ENCODE measurements at places on chromosomes 11 and 22.

GRCh38 chr11:115996808-115997188, 492.6 kb upstream of the CADM1 start:
- no peak for DNase-seq

DNA sequence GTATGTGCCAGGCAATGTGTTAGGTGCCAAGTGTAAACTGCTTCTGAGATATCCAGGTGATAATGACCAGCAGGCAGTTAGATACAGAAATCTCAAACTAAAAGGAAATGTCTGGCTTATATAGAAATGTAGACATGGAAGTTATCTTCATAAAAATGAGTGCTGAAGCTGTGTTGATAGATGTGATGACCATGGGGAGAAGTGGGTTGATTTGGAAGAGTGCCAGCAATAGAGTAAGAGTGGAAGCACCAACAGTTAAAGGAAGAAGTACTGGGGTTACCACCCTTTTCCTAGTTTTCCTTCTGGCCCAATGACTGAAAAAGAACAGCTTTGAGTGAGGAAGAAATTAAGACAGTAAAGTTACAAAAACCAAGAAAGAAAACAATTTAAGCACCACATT, 68.5 kb downstream of the C2CD3 start:
- DNase-seq = no peak

GRCh38 chr11:12094872-12095800, 15.3 kb upstream of the MICAL2 start:
- peak; percentile 34 for DNase-seq

- DNase-seq = no peak
These were observed 31.5 kb upstream of the SLC22A12 start for GRCh38 chr11:64559351-64560138.

DNA sequence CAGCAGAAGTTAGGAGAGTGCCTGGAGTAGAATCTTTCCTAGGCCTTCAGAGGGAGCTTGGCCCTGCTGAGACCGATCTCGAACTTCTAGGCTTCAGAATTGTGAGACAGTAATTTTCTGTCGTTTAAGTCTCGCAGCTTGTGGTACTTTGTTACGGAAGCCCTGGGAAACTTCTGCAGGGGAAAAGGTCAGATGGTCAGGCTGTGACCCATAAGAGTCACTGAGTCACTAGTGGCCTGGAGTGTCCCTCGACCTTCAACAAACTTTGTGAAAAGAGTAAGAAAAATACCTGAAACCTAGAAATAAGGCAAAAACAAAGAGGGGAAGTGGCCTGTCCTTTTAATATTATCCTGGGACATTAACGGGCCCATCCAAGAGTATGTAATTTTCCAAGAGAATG, 34.6 kb downstream of the CSNK2A3 start:
- DNase-seq = no peak

DNA sequence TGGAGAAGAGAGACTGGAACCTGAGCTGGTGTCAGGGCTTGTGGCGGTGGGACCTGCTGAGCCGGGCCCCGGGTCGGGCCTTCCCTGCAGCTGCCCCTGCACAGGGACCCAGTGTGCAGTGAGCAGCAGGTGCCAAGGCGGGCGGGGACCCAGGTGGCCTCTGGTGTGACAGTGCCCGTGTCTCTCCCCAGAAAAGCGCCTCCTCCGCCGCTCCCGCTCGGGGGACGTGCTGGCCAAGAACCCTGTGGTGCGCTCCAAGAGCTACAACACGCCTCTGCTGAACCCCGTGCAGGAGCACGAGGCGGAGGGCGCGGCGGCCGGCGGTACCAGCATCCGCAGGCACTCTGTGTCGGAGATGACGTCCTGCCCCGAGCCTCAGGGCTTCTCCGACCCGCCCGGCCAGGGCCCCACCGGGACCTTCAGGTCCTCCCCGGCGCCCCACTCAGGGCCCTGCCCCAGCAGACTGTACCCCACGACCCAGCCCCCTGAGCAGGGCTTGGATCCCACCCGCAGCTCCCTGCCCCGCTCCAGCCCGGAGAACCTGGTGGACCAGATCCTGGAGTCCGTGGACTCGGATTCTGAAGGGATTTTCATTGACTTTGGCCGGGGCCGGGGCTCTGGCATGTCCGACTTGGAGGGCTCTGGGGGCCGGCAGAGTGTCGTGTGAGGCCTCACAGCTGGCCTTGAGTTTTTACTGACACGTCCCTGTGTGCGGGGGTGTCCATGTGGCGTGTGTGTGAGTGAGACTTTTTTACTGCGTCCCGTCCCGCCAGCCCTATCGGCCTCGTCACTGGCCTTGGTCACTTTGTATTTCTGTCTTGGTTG, 15.6 kb upstream of the ARHGAP8 start:
- no peak for DNase-seq

- DNase-seq = no peak
These were observed 62.7 kb upstream of the LINC01488 start for GRCh38 chr11:69418576-69419296.

DNA sequence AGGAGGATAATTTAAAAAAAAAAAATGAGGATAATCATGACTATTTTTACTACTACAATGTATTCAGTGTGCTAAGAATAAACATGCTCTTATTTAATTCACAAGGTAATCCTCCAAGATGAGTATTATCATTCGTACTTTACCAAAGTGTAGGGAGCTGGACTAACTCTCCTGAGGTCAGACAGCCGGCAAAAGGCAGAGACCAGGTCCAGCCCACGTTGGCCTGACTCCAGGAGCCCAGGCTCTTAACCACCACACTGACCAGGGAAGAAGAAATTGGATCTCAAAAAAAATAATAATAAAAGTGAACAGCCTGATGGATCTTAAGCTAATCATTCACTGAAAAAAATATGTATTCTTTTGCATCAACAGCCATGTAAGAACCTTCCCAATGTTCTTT, 25.2 kb downstream of the PLAAT3 start:
- no peak for DNase-seq

DNA sequence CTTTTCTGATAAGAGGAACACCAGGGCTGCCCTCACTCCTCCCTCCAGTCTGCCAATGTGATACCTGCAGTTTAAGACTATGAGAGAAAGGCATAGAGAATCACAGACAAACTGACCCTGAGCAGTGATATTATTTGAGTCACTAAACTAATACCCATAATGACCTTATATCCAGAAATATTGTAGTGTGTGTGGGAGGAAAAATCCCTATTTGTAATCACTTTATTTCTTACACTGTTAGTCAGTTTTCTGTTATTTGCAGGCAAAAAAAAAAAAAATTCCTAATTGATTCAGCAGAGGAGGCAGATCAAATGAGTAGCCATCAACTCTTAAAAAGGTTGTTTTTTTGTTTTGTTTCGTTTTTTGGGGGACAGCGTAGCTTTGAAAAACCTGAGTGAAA, 82.5 kb downstream of the MAML2 start:
- no peak for DNase-seq

DNA sequence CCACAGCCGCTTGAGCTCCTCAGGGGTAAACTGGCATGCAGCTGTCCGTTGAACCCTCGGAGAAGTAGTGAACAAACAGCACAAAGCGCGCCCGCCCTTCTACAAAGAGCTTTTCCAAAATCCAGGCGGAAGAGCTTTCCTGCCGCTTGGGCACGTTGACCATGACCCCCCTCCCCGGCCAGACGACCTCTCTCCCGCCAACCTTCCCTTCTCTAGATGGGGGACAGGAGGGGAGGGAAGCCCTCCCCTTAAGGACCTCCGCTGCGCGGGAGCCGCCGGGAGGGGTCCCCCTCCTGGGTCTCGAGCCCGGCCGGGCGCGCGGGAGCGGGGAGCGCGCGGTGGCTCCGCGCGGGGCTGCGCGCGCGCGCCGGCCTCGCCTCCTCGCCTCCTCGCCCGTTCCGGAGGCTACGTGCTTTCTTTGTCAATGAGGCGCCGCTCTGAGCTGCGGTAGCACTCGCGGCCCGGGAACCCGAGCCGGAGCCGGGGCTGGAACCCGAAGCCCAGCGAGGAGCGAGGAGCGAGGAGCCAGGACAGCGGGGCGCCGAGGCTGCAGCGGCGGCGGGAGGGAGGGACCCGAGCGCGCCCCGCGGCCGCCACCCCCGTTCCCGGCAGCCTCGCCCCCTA, 118.6 kb downstream of the HIPK3 start:
- no peak for DNase-seq

GRCh38 chr11:60842668-60843600, 1.0 kb downstream of the CCDC86 start:
- DNase-seq = no peak

GRCh38 chr11:23570828-23571227, 710.6 kb upstream of the CCDC179 start:
- DNase-seq = no peak

DNA sequence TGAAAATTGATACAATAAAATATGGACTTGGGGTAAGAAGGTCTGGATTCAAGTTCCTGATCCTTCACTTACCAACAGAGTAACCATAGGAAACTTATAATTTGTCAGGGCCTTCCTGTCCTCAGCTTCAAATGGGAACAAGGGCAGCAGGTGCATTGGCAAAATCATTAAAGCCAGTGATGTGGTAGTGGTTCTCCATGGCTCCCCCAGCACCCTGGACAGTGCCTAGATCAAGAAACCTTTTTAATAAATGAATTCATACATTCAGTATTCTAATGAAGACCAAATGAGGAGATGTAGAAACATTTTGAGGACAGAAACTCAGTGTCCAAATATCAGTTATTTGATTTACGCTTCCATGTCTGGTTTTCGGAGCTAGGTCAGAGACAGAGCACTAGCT, 51.1 kb downstream of the SPATA19 start:
- no peak for DNase-seq

- DNase-seq = no peak
These were observed 5.6 kb downstream of the OTOG start for GRCh38 chr11:17552392-17553248.

- no peak for DNase-seq
These were observed 276.7 kb upstream of the API5 start for GRCh38 chr11:43035086-43035485.

DNA sequence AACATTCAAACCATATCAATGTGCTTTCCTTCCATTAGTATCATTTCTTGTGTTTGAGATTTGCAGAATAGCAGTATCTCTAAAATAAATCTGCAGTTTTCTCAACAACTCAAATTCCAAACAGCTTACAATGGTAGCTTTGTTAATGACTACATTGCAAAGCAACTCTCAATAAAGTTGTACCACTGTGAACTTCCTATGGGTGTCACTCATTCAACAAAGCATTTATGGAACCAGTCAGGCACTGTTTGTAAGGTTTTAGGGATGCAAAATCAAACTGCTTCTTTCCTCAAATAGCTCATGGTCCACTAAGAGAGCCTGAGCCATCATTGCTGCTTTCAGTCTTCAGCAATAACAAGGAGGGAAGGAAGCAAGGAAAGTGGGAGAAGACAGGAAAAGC, 91.0 kb downstream of the CCDC83 start:
- DNase-seq = no peak

DNA sequence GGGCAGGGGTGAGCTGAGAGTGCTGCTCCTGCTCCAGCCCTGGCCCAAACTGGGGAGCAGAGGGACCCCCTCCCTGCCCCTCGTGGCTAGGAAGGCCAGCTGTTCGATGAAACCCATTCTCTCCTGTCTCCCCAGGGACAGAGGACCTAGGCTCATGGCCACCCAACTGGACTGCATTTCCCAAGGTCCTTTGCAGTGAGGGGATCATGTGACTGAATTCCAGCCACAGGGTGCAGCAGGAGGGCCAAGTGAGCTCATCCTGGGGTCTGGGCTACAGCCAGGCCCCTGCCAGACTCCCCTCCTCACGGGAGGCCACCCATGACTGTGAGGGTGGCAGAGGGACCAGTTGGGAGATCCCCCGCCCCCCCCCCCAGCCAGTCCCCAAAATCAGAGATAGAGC, 777.6 kb downstream of the TBC1D22A start:
- no peak for DNase-seq

GRCh38 chr22:37001826-37002225, 17.4 kb downstream of the TST start:
- no peak for DNase-seq

DNA sequence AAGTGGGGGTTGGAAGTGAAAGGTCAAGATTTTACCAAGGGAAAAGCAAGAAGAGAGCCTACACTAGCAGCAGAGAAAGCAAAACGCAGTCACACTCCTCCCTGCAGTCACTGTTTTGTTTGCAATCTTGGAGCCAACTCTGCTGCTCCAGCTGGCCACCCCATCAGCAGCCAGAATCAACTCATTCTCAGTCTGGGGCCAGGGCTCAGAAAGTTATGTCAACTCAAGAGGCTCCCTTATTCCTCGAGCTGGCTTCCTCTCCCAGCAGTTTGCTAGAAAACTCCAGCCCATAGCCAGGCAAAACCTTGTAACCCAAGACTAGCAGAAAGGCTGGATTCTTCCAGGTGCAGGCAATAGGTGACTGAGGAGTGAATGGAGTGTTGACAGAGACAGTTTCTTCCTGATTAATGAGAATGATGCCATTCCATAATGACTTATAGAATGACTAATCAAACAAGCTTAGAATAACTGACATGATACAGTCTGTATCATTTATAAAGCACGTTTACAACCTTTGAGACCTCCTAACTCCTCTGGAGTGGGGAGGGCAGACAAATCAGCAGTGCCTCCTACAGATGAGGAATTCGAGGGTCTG, 53.4 kb downstream of the P4HA3 start:
- DNase-seq = no peak

DNA sequence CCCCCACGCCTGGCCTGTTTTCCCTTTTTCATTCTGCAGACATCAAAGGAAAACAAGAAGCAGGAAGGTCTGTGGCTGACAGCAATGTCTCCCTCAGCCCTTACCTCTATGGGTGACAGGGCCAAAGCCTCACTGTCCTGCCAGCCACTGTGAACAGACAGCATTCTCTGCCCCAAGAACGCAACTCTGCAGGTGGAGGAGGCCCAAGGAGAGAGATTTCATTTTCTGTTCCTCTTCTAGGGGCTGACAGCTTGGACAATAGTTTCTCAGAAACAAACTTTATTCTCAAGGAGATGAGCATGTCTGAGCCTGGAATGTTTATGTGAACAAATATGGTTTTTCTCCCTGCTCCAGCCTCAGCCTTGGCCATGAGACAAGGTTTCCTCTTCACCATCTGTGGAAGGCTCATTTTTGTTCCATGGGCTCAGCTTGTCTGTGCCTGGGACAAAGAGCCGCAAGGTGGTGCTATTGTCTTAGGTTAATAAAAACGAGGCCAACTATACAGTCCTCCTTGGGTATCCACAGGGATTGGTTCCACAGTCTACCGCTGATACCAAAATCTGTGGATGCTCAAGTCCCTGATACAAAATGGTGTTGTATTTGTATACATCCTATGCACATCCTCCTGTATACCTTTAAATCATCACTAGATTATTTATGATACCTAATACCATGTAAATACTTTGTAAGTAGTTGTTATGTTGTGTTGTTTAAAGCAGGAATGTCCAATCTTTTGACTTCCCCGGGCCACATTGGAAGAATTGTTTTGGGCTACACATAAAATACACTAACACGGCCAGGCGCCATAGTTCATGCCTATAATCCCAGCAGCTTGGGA, 5.8 kb downstream of the PIWIL3 start:
- no peak for DNase-seq

- peak; percentile 18 for DNase-seq
These were observed 177.6 kb downstream of the IGLL1 start for GRCh38 chr22:23402275-23403151.

GRCh38 chr11:108501396-108501795, 3.2 kb upstream of the POGLUT3 start:
- DNase-seq = no peak

GRCh38 chr11:75725547-75726320, 8.1 kb downstream of the MOGAT2 start:
- DNase-seq = no peak
